ENCODE measurements at places on chromosomes 11 and 22.

DNA sequence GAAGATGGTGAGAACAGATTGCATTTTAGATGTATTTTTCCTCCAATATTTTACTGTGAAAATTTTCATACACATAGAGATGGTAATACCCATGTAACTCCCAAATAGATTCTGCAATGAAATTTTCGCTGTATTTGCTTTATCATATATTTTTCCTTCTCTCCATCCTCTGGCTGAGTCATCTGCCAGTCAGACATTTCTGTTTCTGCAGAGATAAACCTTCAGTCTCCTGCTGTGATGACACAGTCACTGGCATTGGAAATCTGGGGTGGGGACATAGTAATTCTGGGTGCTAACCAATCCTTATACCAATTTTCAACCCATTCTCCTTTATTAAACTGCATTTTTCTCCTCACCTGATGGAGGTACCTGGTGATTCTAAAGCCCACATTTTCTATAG, 33.7 kb downstream of the SVIP start:
- DNase-seq = no peak

- DNase-seq = no peak
Measured at GRCh38 chr11:59261150-59261549, 48.4 kb upstream of the MPEG1 start.

GRCh38 chr11:95544095-95544856, 245.3 kb downstream of the FAM76B start:
- DNase-seq = no peak

GRCh38 chr11:62122076-62122475, 1.7 kb upstream of the INCENP start:
- DNase-seq = no peak

DNA sequence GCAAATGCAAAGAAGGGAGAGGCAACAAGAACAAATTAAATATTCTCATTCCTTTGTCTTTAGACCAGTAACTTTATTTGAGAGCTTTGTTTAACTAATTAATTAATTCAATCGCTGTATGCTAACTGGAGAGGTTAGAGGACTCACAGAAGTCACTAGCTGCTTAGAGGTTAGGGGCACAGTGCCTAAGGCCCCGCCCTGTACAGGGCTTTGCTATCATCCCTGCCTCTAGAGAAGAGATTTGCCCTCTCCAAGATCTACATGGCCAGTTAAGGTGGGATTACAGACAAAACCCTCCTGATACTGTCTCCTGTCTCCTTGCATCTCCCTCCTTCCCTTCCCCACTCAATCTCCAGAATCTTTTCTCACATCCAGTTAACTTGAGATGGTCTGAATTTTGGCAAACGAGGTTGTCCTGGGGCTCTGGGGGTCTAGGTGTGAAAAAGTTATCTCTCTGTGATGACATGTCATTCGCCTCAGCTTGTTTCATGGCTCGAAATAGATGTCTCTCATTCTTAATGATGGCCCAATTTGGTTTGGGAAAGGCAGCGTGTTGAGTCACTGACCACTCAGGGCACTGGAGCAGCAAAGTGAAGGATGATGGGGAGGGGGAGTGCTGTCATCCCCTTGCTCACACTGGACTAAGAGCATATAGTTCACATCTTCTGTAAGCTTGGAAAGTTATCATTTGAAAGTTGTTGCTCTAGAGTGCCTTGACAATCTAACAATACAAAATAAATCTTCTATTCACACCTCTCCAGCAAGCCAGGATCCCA, 190.9 kb downstream of the KIRREL3 start:
- DNase-seq = no peak
